NCI-H1436 (cell line): ENCODE measurements at places on chromosomes 6 and 20.

- no peak for DNase-seq
Observed at GRCh38 chr6:1763404-1763803, 153.7 kb downstream of the FOXC1 start.

DNA sequence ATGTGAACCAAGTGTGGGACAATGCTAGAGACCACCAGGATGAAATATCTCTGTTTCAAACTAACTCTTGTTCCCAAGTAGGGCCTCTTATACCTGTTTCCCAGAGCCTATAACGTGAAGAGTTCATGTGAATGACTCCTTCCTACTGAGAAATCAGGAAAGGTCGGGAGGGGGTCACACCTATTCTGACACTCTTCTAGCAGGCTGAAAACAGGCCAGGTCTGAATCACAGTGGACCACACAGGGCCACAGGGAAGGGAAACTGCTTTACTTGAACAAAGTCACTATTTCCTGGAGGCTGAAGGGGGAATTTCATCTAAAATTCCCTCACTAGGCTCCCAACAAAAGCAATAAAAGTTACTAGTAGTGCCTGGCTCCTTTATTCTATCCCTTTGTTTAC, 88.4 kb upstream of the BMP2 start:
- no peak for DNase-seq

DNA sequence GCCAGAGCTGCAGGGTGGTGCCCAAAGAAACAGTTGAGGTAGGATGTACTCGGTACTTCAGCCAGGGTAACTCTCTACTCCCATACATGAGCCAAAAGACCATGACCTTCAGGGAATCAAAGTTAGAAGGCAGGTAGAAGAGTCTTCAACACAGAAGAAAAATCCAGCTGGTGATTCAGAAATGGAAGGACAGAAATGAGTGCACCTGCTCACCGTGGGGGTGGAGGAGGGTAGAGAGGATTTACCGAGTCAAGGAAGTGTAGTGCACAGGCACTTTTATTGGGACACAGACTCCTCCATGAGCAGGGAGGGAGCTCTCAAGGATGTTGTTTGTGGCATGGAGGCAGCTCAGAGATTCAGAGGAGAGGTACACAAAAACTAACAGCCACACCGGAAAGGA, 330.3 kb upstream of the PRDM1 start:
- DNase-seq: no peak

DNA sequence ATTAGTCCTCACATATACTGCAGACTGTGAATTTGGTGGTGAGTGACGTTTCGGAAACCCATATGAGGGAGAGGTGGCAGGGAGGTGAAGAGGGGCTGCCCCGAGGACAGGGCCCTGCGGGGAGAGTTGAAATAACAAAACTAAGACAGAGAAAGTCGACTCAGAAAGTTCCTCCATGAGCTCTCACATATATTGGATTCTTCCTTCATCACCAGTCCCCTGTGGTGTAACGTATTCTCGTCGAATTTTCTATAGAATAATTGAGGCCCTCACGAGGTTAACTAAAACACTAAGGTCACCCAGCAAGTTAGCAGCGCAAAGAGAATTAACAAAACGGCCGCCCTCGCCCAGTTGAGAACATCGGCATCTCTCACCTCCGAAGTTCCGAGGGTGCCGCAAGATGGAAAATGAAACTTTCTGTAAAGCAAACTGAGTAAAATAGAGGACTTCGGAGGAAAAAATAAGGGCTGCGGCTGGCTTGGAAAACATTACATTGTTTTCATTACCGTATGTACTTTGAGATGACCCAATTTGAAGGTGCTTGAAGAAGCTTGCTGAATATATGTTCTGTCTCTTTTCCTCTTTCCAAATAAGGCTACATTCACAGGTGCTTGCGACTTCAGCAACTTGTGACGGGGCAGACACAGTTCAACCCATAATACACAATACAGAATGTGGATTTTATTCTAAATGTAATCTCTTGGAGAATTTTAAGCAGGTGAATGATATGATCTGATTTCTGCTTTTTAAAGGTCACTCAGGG, 490.9 kb upstream of the JARID2 start:
- no peak for DNase-seq

DNA sequence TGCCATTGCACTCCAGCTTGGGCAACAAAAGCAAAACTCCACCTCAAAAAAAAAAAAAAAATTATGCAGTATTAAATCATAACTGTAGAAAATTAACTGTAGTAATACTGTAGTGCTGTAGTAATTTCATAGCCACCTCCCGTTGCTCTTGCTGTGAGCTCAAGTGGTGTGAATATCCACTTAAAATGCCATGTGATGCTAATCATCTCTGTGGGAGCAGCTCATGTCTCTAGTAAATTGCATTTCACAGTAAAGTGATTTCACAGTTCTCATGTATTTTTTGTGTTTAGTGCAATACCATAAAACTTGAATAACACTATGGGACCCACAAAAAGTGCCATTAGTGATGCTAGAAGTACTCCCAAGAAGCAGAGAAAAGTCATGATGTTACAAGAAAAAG, 14.4 kb upstream of the FAM217A start:
- DNase-seq: no peak

DNA sequence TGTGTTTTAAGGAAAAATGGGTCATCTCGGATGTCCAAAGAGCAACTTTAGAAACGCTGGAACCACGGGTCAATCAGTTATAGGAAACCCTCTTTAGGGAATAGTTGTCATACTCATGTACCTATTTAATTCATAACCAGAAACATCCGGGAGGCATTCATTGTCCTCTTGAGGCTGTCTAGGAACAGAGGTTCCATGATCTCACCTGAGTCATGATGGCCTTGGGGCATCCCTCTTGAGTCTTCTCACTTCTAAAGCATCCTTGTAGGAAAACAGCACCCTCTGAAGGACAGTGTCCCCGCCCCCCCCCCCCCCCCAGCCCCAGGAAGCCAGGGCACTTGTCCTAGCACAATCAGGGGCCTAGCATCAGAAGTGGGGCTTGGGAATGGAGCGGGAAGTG, 46.3 kb upstream of the CDH4 start:
- no peak for DNase-seq

DNA sequence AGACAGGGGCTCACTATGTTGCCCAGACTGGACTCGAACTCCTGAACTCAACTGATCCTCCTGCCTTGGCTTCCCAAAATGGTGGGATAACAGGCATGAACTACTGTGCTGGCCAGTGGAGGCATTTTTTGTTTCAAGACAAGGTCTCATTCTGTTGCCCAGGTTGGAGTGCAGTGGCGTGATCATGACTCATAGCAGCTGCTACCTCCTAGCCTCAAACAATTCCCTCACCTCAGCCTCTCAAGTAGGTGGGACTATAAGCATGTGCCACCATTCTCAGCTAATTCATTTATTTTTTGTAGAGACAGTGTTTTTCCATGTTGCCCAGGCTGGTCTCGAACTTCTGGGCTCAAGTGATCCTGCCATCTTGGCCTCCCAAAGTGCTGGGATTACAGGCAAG, 17.2 kb downstream of the ENPP3 start:
- DNase-seq: no peak

DNA sequence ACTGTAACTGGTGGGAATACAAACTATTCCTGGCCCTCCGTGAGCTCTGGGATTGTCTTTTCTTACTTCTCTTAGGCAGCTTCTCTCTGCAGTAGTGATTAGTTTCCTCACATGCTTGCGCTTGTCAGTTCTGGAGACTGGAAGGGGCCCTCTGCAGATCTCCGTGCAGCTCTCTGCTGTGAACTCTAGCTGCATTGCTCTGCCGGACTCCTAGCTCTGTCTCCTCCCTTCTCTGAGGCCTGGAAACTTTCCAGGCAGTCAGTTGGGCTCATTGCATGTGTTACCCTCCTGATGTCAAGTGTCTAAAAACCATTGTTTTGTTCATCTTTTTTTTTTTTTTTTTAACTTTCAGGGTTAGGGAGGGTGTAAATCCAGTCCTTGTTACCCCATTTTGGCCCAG, 102.3 kb downstream of the CTNNBL1 start:
- no peak for DNase-seq

- no peak for DNase-seq
Observed at GRCh38 chr6:12548526-12548925, 168.0 kb upstream of the PHACTR1 start.

GRCh38 chr6:79702691-79703090, 71.6 kb downstream of the SH3BGRL2 start:
- no peak for DNase-seq

GRCh38 chr6:16722630-16723029, 38.6 kb downstream of the ATXN1 start:
- DNase-seq: no peak

DNA sequence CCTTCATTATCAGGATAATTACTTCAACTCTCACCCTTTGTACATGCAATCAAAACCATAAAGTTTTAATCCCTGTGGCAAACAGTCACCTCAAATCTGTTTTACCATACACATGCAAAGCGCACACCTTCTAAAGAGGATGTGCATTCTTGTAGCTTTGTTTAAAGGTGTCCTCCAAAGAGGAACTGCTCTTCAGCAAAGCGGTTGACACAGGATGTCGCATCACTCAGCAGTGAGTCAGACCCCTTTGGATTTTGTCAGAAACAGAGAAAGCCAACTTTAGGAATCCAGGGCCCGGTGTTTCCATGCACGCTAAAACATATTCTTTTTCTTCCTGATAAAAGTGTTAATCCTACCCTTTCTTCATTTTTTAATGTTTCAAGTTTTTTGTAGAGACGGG, 268.3 kb upstream of the ARID1B start:
- DNase-seq: no peak

GRCh38 chr6:119960036-119960435, 610.5 kb upstream of the MAN1A1 start:
- DNase-seq: no peak

DNA sequence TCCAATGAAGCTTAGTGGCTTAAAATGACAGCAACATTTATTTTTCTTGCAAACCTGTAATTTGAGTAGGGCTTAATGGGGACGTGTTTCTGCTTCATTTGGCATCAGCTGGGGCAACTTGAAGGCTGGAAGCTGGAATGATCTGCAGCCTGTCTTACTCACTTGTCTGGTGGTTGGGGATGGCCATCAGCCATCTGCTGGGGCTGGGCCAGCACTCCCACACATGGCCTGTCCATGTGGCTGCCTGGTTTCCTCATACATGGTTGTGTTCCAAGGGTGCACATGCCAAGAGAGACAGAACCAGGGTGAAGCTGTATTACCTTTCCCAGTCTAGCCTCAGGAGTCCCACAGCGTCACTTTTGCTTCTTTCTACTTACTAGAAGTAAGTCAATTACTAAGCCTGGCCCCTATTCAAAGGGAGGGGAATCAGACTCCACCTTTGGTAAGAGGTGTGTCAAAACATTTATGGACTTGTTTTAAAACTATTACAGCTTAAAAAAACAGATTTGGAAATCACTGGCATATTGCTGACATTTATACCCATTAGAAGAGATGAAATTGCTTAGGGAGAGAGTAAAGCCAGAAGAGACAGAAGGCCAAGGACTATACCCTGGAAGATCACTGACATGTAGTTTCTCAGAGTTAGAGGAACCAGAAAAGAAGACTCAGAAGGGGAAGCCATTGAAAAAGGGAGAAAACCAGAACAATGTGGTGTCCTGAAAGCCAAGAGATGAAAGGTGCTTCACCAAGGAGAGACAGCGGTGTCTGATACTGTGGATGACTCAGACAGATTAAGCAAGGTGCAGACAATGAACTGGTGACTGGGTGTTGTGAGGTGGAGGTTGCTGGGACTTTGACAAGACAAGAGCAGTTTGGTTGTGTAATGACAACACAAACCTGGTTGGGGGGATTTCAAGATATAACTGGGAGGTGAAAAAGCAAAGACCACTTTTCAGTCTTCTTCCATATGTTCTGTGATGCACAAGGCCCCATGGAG, 345.2 kb downstream of the GJA1 start:
- DNase-seq: no peak

DNA sequence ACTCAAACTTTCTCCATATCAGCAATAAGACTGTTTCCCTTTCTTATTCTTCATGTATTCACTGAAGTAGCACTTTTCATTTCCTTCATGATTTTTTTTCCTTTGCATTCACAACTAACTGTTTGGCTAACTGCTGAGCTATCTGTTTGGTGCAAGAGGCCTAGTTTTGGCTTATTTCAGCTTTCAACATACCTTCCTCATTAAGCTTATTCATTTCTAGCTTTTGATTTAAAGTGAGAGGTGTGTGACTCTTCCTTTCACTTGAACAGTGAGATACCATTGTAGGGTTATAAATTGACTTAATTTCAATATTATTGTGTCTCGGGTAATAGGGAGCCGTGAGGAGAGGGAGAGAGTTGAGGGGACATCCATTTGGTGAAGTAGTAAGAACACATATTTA, 262.0 kb upstream of the PREP start:
- no peak for DNase-seq

DNA sequence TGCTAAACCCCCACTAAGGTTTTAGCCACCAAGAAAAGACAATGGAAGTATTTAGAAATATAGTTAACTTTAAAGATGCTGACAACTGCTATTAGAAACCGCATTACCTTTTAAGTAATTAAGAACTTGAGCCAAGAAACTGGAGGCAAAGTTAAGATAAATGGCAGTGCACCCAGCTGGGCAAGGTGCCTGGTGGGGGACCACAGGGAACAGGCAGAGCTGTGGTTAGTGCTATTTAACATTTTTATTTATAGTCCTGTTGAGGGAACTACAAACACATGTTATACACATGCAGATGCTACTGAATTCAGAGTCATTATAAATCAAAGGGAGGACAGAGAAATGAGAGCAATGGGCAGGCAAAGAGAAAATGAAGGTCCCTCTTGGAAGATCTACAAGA, 447.9 kb downstream of the TFAP2B start:
- DNase-seq: no peak

DNA sequence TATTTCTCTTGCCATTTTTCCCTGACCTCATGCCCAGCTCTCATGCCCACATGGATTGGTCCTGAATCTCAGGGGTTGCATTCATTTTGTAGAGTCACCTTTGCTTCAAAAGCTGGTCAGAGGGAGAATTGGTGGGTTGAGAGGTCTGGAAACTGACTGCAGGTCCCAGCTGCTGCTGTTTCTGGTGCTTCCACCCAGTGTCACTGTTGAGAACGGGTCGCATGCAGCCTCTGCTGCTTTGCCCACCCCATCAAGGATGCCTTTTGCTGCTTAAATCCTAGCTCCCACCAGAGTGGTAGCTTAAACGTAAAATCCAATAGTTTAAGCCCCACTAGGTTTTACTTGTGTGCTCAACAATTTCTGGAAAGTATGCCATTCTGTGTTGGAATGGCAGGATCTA, 211.4 kb upstream of the TSHZ2 start:
- DNase-seq: no peak
